ENCODE measurements at places on chromosomes 1 and 21. TPM values are rescaled to one million over a fixed set of nuclear protein-coding genes. Genes with fewer than 3 reads are reported as not detected.

MMEL1 gene
- total RNA-seq = 0.08 TPM

NFIA gene
- total RNA-seq = 13.1 TPM

DMBX1 gene
- 0.87 TPM for total RNA-seq

KCNA2 gene
- total RNA-seq = 0.05 TPM

ZBTB8OS gene
- 39.9 TPM for total RNA-seq

PDZK1IP1 gene
- 7.1 TPM for total RNA-seq

TCHH gene
- 0.33 TPM for total RNA-seq

FCGR1A gene
- total RNA-seq = not detected

IL19 gene
- not detected for total RNA-seq

PPOX gene
- 12.2 TPM for total RNA-seq

CHODL gene
- 0.03 TPM for total RNA-seq

PADI4 gene
- total RNA-seq = not detected

NECTIN4 gene
- total RNA-seq = 1.6 TPM

NBPF14 gene
- total RNA-seq = 29.9 TPM

OR2L13 gene
- not detected for total RNA-seq

PODN gene
- not detected for total RNA-seq

HES2 gene
- total RNA-seq = 5.2 TPM

TNNT2 gene
- 0.67 TPM for total RNA-seq

PROX1 gene
- total RNA-seq = 0.19 TPM

KCNK2 gene
- total RNA-seq = not detected

FMO2 gene
- total RNA-seq = not detected

NR1I3 gene
- total RNA-seq = not detected

GNAI3 gene
- 5.8 TPM for total RNA-seq

SLC2A5 gene
- total RNA-seq = 0.62 TPM

PLCH2 gene
- 0.40 TPM for total RNA-seq

DISP3 gene
- 0.64 TPM for total RNA-seq

ST3GAL3 gene
- 2.3 TPM for total RNA-seq

CFAP74 gene
- total RNA-seq = 0.08 TPM

F3 gene
- 14.1 TPM for total RNA-seq

DAP3 gene
- total RNA-seq = 146 TPM

CD34 gene
- not detected for total RNA-seq

LMOD1 gene
- total RNA-seq = not detected

FCAMR gene
- not detected for total RNA-seq

LCE2C gene
- not detected for total RNA-seq

KCNJ15 gene
- not detected for total RNA-seq

C1orf167 gene
- not detected for total RNA-seq

WRAP73 gene
- total RNA-seq = 18.5 TPM

CFAP107 gene
- total RNA-seq = not detected
